ENCODE measurements at places on chromosomes 3 and 15.

DNA sequence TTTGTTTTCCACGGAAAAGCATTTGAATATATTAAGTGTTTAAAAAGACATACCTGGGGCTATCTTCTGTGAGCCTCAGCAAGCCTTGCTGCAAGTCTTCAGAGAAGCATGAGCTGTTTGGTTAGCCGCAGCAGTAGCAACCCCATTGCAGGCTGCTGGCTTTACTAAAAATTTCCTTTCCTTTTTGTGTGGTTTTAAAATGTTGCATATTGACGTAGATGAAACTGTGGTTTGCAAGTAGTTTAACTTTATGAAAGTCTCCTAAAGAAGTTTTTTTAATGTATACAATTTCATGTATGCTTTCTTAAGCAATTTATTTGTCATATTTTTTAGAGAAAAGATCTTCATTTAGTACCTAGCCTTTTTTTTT lies at the start of gene GPR171:
Gene GPR171, minus strand, starts transcription at position 166 of the 370 bp plus-strand sequence. CDS start 3,830 bp downstream, outside the sequence.
- DNase-seq: peak; percentile 60

- DNase-seq: no peak
Measured at GRCh38 chr15:91302588-91303439, 202.8 kb downstream of the SV2B start.

- DNase-seq: no peak
Measured at GRCh38 chr3:60186359-60186758, 1064.9 kb downstream of the FHIT start.

GRCh38 chr3:170044795-170045244 lies 7.0 kb downstream of the GPR160 start:
- no peak for DNase-seq

DNA sequence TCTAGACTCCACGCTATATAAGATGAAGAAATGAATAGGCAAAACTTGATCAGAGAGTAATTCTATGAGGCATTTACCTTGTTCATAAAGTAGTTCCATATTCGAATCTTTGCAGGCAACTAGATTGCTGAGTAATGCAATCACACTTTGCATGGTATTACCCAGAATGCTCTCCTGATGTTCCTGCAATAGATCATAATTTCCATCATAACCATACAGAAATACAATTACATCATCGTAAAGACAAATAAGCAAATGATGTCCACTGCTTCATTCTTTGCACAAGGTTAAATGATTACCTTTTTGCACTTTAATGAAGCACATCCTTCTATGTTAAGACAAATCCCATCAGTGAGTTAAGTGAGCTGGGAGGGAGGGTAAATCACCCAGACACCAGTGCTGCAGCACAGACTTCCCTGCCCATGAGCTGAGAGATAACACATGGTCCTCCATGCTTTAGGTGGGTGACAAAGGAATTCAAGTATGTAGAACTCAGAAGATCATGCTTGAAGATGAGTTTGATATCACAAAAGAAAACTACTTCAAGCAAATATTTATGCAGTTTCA lies 366.7 kb downstream of the CTNNB1 start:
- no peak for DNase-seq

- DNase-seq: no peak
Measured at GRCh38 chr3:43156812-43157455, 51.1 kb upstream of the POMGNT2 start.

- no peak for DNase-seq
Measured at GRCh38 chr15:38090678-38091077, 156.2 kb downstream of the TMCO5A start.

DNA sequence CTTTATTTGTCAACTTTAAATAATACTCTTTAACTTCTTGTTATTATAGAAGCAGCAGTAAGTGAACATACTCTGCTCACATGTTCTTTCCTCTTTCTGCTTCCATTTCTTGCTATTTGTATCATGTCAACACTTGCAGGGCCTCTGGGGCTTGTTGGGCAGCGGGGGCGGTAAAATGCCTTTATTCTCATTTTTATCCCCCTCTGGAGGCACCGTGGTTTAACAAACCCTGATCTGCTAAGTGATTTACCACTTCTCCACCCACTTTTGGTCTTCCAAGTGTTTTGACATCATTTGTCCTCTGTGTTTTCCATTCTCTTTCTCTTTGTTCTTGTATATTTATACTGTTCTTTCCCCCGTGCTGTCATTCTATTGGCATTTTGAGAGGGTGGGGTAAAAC lies 33.9 kb downstream of the SCN10A start:
- DNase-seq: no peak

DNA sequence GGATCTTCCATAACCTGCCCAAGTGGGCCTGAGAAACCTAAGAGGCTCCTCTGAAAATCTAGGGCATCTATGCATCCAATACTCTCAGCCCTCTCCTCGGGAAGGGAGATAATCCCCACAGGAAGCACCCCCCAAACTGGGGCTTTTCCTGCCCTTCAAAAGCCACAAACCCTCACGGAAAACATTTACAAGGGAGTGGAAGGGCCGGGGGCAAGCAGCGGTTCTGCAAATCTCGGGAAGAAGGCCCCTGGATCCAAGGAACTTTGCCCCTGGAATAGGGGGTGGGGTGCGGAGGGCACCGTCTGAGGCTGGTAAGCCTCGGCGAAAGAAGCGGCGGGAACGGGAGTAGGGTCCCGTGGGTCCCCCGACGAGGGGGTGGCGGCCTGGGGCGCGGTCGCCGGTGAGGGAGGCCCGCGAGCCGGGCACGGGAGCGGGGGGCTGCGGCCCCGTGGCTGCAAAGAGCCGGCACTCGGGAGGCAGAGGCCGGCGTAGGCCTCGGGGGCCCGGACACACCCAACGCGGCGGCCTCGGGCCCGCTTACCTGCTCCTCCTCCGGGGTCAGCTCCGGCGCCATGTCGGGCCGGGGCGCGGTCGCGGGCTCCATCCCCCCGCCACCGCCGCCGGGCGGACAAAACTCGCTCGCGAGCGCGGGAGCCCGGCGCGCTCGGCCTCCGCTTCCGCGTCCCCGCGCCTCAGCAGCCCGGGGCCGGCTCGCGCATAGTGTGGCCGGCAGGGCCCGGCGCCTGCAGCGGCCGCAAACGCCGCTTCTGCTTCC lies 755 bp downstream of the PTPN9 start:
- DNase-seq: no peak

DNA sequence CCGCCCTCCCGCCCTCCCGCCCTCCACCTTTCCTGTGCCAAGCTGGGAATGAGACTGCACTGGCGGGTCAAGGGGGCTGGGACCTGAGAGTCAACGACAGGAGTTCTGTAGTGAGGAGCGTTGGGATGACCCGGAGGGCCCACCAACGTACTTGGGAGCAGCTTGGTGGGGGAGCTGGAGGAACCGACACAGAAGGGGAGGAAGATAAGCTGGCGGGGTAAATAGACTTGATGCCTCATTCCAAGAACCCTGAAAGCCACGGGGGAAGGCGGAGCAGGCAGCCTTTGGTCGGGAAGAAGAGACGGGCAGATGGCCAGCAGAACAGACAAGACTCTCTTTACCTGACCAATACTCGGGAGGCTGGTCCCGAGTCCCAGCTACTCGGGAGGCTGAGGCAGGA lies 277 bp downstream of the FMN1 start:
- no peak for DNase-seq

DNA sequence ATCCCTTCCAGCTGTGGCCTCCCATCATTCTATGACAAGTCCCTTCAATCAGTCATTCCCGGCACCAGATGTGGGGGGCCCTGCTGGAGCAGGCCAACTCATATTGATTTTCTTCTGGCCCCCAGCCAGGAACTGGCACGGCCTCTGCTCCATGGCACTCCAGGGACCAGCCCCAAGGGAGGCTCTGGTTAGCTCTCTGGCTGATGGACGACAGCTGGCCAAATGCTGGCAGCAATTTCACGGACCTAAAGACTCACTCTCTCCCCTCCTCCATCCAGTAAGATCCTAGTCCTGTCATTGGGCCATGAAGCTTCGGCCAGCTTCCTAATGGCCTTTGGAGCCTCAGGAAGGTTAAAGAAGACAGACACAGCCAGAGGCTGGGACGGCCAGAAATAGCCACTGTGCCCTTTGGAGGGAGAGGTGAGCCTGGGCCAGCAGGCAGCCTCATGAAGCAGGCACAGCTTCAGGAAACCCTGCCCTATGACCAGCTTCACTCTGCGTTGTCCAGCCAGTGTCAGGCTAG lies 131.0 kb downstream of the MEX3B start:
- DNase-seq: no peak

DNA sequence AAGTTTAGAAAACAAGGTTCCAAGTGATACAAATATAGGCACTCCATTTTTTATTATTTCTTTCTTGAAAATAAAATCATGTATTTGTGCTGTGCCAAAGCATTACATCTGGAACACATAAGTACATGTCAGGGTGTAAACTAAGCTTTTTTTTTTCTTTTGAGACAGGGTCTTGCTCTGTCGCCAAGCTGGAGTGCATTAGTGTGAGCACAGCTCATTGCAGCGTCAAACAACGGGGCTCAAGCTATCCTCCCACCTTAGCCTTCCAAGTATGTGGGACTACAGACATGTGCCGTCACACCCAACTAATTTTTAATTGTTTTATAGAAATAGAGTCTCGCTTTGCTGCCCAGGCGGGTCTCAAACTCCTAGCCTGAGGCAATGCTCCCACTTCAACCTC lies 9.0 kb downstream of the SPATA12 start:
- no peak for DNase-seq

Measured in T-cell (primary cell).